ENCODE measurements at places on chromosomes 16 and 17.

DNA sequence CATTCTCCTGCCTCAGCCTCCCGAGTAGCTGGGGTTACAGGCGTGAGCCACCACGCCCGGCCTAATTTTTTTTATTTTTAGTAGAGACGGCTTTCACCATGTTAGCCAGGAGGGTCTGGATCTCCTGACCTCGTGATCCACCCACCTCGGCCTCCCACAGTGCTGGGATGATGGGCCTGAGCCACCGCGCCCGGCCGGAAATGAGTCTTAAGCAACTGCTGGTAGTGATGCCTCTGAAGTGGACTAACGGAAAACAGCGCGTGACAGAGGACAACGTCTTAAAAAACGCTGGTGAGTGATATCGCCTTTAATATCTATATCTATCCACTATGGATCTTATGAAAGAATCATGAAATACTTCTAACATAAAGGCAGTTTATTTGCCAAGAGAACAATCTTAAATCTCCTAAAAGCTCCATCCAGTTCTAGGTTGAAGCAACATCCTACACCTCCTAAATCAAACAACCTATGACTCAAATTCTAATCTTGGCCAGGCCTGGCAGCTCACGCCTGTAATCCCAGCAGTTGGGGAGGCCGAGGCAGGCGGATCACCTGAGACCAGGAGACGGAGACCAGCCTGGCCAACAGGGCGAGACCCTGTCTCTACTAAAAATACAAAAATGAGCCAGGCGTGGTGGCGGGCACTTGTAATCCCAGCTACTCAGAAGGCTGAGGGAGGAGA is 69.8 kb downstream of the NXN start:
- DNase-seq, result no peak

DNA sequence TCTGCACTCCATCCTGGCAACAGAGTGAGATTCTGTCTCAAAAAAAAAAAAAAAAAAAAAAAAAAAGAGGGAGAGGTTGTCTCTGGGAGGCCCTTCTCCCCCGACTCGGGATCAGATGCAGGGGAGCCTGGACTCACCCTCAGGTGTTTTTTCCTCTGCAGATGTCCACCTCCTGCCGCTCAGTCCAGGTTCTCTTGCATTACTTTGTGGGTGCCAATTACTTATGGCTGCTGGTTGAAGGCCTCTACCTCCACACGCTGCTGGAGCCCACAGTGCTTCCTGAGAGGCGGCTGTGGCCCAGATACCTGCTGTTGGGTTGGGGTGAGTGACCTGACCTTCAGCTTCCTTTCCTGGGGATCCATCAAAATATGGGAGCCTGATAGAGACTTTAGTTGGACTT is 34.1 kb downstream of the GLP2R start:
- no peak for DNase-seq

DNA sequence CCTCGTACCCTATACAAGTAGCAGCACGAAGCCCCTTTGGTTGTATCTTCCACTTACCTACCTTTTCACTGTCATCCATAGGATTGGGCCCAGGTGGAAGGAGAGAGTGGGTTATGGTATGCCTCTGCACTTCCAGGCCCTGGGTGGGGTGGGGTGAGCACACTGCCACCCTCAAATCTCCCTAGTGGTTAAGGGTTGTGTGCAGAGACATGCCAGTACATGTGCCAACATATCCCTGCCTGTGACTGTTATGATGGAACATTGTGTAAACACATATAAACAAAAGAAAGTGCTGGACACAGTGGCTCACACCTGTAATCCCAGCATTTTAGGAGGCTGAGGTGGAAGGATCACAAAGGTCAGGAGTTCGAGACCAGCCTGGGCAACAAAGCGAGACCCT is 11.1 kb downstream of the HROB start:
- no peak for DNase-seq

DNA sequence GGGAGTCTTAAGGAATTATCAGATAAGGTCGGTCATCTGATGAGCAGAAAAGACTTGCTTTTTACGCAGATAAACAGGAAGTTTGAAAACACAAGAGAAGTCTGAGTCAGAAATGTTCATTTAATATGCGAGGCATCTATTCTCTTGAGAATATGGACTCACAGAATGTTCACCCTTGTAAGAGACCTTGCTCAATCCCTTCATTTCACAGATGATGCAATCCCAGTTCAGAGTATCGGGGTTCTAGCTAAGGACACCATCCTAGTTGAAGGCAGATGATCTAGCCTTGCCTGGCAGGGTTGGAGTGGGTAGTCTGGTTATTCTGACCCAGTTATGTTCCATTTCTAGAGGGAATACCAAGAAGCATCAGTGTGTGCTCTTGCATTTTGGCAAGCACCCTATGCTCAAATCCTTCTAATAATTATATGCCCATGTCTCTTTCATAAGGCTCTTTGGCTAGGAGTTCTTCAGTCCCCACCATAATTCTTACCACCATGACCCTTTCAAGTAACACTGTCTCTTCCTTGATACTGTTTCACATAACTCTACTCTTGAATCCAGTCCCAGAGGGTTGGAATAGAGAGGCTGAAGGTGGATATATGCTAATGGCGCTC is 42.5 kb downstream of the YPEL2 start:
- DNase-seq, result peak; percentile 59

DNA sequence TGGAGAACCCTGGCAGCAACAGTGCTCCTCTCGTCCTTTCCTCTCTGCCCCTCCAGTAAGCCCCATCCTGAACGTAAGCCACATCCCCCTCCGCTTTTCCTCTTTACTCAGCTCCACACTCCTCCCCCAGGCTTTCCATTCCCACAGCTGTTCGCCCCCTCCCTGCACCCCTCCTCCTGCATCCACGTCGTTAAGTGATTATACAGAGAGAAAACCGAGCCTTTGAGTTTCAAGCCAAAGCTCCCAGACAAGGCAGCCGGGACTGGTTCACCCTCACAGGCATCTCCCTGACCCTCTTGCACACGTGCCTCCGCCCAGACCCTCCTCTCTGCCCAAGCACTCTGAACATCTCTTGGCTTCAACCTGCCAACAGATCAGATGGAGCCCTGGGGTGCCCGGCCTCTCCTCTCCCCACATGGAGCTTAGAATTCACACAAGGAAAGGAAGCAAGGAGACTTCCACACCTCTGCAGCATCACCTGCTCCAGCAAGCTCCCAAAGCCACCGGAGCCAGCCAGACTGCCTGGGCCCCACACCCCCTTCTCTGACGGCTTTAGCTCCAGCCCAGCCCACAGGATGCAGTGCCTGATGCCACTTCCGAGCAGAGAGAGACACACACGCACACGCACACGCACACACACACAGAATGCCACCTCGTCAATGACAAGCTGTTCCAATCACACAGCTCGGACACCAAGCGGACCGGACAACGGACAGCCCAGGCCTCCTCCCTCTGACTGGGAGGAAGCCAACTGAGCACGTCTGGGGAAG is 99.9 kb upstream of the CCL2 start:
- peak; percentile 15 for DNase-seq

DNA sequence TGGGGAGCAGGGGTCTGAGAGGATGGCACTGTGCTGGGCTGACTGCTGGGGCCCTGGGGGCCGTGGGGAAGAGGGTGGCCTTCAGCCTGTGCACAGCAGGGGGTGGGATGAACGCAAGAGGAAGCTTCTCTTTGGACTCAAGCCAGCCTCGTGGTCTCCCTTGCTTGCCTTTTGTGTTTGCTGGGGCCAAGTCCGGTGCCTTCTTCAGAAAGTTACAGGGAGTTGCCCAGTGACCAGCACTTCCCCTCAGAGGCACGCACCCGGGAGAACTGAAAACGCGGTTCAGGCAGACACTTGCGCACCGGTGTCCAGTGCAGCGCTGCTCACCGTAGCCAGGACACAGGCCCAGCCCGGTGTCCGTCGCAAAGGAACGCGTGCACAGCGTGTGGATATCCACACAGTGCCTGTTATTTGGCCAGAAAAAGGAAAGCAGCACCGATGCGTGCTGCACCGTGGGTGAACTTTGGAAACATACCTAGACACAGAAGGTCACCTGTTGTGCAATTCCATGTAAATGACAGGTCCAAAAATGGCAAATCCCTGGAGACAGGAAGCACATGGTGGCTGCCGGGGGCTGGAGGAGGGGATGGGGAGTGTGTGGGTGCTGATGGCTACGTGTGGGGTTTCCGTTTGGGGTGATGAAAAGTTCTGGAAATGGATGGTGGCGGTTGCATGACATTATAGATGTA is 29.4 kb upstream of the NUDT16L1 start:
- no peak for DNase-seq
